Epithelial cell of prostate (primary cell): ENCODE measurements at places on chromosomes 5 and 9.

- DNase-seq, result no peak
Measured at GRCh38 chr9:83583151-83584014, 39.6 kb upstream of the IDNK start.

GRCh38 chr9:111013250-111013649 lies 25.0 kb downstream of the LPAR1 start:
- no peak for DNase-seq

- no peak for DNase-seq
Measured at GRCh38 chr5:179869641-179870402, 11.2 kb upstream of the MRNIP start.

DNA sequence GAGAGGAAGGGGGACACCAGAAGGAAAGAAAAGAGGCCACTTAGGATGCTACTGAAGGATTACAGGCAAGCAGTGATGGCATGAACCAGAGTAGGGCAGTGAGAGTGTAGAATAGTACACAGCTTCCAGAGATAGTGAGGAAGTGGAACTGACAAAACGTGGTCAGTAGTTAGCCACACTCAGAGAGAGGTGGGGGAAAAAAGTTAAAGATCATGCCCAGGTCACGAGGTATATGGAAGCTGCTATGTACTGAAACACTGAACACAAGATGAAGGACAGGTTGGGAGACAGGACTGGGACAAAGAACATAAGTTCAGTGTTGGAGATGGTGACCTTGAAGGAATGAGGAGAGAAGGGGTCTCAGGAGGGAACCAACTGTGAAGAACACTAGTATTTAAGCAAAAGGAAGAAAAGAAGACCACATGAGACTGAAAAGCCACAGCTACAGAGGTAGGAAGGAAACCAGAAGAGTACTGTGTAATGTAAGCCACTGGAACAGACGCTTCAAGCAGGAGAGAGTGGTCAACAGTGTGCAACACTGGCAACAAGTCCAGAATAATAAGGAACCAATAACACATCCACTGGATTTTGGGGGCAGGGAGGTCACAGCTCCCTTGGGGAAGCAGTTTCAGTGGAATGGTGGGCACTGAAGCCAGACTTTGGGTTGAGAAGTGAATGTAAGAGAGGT lies 45.5 kb downstream of the ELL2 start:
- no peak for DNase-seq

DNA sequence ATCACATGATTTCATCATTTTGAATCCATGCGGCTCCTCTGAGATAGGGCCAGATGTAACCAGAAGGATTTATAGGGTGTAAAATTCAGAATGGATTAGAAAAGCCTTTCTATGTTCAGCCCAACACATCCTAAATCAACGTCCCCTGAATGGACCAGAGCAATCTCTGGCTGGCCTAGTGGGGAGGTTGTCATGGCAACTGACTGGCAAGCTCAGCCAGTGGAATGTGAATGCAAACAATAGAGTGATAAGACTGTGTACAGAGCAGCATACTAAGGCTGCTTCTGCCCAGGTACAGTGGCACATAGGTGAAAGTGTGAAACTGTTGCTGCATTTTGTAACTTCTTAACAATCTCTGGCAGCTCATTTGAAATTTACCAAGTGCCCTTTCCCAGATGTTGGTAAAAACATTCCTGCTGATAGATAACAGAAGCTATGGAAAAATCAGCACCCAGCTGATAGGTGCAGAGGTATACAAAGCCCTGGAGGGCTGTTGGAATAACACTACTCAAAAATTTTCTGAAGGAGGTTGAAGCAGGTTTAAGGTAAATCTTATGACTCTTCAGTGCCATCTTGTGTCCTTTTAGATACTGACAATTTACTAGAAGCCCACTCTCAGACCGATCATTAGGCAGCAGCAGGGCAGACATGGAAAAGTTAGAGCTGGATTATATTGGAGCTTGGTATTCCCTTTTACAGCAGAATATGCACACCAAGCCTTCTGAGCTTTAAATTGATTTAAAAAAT lies 267.2 kb downstream of the RAB3C start:
- no peak for DNase-seq

- no peak for DNase-seq
Measured at GRCh38 chr5:126976520-126977172, 53.7 kb downstream of the MARCHF3 start.

- DNase-seq, result no peak
Measured at GRCh38 chr5:178396796-178397720, 164.5 kb upstream of the PHYKPL start.

DNA sequence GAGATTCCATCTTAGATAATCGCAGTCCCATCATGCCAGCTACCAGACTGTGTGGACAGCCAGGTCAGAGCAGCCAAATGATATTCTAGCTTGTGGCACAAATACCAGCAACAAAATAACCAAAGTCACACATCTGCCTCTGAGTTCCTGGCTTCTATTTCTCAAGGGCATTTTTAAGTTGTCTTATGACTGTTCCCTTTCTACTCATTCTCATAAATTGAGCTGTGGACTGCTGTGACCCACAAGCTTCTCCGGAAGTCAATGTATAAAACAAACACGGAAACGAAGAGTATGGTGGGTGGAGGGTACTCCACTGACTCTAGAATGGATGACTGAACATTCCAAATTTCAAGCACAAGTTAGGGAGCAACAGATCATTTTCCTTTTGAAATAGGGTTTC lies 43.9 kb downstream of the PDCD1LG2 start:
- no peak for DNase-seq

GRCh38 chr9:129455151-129455995 lies 165.5 kb downstream of the C9orf50 start:
- DNase-seq, result no peak

- no peak for DNase-seq
Measured at GRCh38 chr5:65204966-65205365, 276.8 kb downstream of the ADAMTS6 start.

GRCh38 chr5:134093351-134093750 lies 21.1 kb upstream of the TCF7 start:
- DNase-seq, result no peak

GRCh38 chr5:476102-476813 lies 33.3 kb downstream of the EXOC3 start:
- no peak for DNase-seq

DNA sequence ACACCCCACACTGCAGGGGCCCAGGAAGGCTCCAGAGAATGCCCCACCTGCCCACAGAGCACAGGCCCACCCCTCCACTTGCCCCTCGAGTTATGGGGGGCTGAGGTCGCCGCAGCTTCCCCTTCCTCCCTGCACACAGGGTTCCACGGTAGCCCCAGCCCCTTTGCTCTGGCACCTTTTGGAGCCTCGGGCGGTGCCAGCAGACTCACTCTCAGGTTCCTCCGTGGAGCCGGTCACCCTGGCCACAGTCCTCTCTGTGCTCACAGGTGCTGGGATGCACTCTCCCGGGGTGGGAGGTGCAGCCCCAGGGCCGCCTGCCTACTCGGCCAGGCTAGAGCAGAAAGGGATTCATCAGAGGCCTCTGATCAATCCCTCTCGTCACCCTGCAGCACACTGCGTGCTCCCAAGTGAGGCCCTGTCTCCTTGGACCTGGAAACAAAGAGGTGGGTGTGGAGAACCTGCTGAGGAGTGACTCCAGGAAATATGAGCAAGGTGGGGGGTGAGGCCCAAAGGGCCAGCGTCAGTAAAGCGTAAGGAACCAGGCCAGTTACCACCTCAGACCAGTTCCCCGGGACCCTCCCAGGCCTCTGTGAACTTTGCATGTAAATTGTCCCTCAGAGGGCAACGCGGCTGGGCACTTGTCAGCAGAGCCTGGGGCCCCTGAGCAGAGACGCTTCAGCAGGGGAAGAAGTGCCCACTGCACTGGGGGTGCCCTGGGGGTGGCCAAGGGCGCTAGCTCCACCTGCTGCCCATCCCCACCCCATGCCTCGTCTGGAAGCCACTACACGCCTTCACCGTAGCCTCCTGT lies 167.8 kb downstream of the OLFM1 start:
- no peak for DNase-seq

DNA sequence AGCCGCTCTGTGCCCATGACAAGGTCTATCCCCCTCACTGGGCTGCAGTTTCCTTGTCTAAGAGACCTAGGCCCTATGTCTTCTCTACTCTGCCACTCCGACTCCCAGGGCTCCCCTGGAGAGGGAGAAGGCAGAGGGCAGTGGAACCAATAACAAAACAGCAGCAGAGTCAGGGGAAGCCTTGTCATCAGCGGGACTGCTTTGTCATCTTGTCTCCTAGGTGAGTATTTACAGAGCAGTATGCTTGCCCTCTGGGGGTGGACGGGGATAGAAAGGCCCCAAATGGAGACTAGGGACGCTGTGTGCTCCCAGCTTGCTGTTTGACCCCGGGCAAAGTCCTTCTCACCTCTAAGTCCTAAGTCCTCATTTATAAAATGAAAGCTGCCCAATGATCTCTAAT lies 318.5 kb downstream of the CDK5RAP2 start:
- DNase-seq, result no peak

DNA sequence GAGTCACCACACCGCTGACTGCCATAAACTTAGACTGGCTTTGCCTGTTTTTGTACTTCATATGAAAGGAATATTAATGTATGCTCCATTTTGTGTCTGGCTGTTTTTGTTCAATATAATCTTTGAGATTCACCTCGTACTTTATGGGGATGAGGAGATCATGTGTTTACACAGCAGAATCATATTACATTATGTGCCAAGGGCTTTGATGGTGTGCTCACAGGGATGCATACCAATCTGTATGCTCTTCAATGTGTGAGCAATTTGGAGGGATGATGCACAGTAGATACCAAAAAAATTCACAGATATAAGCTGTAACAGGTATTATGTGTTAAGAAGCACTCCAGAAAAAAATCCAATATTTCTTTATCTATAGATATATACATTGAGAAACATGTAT lies 113.7 kb downstream of the GABRB2 start:
- DNase-seq, result no peak

DNA sequence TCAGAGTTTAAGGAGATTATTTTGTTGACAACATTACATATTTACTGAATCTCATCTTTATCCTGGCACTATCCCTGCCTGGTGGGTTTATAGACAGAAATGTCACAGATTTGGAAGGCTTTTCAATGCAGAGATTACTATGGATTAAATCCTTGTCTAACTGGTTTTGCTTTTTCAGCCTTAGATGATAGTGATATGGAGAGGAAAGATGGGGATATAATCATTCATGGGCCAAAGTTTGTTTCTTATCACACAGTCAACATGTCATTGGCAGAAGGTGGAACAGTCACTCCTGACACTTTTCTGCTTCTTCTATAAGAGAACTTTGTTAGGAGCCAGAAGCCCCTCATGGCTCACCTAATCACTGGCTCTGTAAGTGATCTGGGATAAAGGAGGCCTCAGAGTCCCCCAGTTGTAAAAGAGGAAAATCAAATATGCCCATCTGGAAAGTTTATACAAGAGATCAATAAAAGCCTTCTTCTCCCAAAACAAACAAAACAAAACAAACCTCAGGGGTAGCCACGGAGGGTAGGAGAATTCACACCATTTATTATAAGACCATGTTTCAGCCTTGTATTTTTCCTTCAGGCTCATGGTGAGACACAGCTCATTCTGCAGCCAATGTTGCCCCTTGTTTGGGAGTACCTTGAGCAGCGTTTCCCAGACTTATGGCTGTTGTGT lies 101.2 kb downstream of the PCSK1 start:
- no peak for DNase-seq

DNA sequence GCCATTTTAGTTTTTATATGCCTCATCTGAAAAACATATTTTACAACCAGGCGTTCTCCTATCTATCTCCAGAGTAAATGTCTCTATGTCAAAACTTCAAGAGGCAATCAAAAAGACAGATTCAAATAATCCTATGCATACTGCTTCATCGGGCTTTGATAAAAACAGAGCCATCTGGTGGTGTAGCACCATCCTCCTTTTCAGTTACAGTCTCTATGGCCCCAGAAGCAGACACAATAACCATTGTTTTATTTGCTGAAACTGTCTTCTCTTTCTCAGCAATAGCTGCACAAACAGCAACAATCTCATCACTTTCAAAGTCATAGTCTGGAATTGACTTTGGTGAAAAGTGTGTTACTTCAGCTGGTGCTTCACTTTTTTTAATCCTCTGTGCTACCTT lies 36.3 kb downstream of the PTGER4 start:
- no peak for DNase-seq

- DNase-seq, result no peak
Measured at GRCh38 chr5:96067251-96067650, 105.6 kb upstream of the ELL2 start.

GRCh38 chr9:91864380-91864779 lies 85.6 kb downstream of the ROR2 start:
- no peak for DNase-seq

DNA sequence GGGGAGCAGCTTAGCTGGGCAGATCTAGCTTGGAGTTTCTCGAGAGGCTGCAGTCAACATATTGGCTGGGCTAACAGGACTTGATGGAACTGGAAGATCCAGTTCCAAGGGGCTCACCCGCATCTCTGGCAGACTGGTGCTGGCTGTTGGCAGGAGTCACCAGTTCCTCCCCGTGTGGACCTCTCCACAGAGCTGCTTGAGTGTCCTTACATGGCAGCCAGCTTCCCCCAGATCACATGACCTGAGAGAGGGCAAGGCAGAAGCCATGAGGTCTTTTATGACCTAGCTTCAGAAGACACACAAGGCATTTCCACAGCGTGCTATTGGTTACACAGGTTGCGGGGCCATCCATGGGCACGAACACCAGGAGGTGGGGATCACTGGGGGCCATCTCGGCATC lies 26.4 kb upstream of the RXRA start:
- DNase-seq, result no peak

DNA sequence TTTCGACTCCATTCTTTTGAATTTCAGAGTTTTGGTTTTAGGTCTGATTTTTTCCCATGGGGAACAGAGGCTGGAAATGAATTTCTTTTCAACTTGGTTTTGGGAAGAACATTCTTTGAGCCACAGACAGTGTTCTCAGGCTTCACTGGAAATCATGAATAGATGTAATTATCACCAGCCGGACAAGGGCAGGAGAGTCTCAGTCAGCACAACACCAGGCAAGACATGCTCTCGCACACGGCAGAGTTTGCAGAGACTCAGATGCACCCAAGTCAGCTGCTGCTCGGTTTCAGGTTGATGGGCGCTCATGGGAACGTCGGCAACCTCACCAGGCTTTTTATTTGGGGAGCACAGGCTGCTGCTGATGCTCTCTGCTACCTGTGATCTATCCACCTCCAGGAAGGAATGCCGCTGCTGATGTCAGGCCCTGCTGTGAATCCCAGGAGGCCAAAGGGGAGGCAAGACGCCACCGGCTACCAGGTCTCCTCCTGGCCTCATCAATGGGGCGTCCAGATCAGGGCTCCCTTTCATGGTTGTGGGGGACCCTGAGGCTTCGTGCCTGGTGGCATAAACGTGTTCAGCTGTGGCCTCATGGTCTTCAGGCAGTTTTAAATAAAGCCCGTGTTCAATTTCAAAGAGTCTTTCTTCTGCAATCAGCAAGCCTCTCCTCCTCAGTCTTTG lies 332.3 kb upstream of the IRX4 start:
- no peak for DNase-seq

GRCh38 chr9:84001621-84002020 lies 21.0 kb downstream of the RMI1 start:
- DNase-seq, result no peak
